ENCODE measurements at places on chromosomes 4 and X.

DNA sequence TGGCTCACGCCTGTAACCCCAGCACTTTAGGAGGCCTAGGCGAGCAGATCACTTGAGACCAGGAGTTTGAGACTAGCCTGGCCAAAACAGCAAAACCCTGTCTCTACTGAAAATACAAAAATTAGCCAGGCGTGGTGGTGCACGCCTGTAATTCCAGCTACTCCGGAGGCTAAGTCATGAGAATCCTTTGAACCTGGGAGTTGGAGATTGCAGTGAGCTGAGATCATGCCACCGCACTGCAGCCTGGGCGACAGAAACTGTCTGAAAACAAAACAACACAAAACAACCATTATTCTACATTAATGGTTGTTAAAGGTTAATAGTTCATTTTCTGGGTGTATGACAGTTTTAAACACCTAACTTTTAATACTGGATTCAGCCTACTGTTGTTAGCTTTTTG lies 1.6 kb upstream of the SMARCA5 start:
- DNase-seq = no peak

- no peak for DNase-seq
These were observed 218.9 kb downstream of the OR13H1 start for GRCh38 chrX:131762802-131763234.

GRCh38 chrX:99398545-99398944 lies 1011.5 kb downstream of the PCDH19 start:
- no peak for DNase-seq

DNA sequence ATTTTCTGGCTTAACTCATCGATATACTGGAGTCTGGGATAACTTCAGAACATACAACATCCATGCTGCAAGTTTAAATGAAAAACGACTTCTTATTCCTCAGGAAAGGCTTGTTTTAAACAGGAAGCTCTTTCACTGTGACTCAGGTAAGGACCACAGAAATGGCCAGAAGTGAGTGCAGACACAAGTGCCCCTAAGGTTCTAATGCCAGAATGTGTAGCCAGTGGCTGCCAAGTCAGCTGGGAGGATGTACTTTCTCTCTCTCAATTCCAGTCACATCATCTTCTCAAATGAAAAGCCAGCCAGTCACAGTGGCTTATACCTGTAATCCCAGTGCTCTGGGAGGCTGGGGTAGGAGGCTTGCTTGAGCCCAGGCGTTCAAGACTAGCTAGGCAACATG lies 144.6 kb downstream of the SH3KBP1 start:
- no peak for DNase-seq

DNA sequence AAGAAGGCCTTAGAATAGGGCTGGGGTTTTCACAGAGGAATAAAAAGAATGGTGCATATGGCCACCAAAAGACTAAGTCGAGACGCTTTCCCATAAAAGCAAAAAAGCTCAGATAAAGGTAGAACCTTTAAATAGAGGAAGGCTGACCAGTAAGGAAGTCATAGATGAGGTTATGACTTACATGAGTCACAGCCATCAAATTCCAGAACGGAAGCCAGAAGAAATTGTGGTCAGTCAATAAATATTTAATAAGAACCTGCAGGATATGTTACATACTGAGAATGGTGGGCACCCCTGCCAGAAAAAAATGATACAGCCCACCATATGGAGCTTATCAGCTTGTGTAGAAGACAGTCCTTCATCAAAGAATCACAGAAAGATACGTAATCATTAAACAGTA lies 120.1 kb downstream of the MANBA start:
- DNase-seq = no peak

GRCh38 chrX:87572901-87573300 lies 55.3 kb downstream of the KLHL4 start:
- DNase-seq = no peak

DNA sequence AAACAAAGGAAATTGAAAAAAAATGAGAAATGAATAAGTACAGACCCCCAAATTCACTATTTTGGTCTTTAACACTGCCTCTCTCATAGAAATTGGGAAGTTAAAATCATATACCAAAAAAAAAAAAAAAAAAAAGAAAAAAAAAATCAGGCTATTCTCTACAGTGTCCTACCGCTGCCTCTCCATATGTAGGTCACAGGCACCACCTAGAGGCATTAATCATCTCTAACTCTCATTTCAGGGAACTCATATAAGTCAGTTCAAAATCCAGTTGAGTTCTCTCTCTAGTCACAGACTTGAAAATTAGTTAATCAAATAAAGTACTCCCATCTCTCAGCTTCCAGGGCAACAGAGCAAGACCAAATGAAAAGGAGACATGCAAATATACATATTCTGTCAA lies 47.9 kb downstream of the COX18 start:
- DNase-seq = peak; percentile 53

- no peak for DNase-seq
These were observed 455.6 kb downstream of the TMA16 start for GRCh38 chr4:163949976-163950601.

GRCh38 chr4:112214390-112215264 lies 17.0 kb upstream of the AP1AR start:
- DNase-seq = peak; percentile 62

DNA sequence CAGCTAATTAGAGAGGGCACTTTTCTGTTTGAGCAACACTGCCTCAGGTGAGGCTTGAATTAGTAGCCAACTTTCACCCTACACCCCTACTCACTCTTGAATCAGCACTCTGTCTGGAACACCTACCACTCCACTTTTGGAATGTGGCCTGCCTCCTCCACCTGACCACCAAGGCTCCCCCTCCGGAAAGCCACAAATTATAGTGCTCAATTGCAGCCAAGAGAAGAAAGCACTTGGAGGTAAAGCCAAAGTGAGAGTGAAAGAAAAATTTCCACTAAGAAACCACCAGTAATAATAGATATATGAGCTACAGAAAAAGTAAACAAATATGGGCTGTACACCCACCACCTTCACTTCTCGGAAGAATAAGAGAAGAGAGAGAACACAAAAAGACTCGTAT lies 41.1 kb downstream of the PPP3CA start:
- no peak for DNase-seq

DNA sequence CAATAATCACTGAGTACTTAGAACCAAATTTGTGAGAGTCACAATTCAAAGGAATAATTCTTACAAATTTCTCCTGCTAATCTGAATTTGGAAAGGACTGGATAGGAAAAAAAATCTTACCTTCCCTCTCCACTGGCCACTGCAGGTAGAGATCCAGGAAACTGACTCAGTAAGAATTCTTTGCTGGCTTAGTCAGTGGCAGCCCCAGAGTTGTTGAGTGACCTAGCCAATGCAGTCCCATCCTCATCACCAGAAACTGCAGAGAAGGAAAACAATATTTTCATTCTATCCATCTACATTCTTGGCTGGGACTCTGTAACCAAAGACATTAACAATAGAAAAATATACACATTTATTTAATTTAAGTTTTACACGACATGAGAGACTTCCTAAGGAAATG lies 572.0 kb downstream of the ADGRL3 start:
- DNase-seq = no peak

GRCh38 chrX:78747489-78747888 lies at the start of gene LPAR4:
Gene LPAR4, plus strand, starts transcription at chrX:78747720. Its CDS starts 7,150 bp downstream, at chrX:78754870.
- no peak for DNase-seq

- DNase-seq = no peak
These were observed 1.9 kb downstream of the STOX2 start for GRCh38 chr4:183906739-183907651.
